ENCODE measurements at places on chromosomes 6 and 20.

DNA sequence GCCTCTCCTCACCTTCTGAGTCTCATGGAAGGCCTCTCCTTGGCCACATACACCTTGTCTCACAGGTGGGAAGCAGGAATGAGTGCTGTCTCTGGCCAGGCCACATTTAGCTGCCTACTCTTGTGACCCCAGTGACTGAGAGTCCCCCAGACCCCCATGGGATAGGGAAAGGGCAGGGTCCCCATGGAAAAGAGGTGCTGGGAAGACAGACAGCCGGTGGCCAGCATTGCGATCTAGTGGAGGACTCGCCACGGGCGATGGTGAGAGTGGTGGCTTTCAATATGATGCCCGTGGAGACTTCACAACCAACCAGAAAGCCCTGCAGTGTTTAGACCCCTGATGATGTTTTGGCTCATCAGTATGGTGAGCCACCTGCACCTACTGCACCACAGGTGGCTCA lies 19.8 kb downstream of the MANBAL start:
- no peak for DNase-seq

DNA sequence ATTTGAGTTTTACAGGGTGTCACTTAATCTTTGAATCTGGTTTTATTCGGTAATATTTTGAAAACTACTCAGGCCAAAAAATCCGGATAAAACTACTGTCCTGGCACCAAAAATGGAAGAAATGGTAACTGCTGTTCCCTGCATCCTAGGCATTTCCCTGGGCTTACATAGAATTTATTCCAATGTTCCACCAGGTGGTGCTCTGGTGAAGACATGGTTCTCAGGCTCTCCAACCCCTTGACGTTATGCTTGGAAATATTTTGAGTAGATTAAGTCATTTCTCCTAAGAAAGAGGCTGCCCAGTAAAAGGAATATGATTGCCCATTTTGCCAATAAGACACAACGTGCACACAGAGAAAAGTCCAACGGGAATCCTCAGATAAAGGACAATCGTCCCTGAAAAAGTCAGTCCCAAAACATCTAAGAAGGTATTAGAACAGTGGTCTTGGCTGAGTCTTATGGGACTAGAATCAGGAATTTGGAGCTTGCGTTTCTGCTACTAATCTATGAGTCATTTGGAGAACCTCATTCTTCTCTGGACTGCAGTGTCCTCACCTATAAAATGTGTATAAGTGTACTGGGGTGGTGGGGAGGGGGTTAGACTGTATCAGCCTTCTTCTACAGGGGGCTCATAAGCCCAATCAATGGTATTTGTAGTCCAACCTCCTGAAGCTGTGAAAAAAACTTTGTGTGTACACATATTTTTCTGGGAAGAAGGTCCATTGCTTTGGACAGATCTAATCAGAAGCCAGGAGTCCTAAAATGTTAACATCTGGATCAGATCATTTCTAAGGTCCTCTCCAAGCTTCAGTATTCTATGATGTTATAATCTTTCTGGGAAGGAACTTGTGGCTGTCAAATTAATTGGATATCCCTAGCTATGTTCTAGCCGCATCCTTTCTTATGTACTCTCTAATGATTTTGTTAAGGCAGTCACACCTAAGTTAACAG lies 131.0 kb upstream of the BMP2 start:
- DNase-seq = no peak

- no peak for DNase-seq
These were observed 140.3 kb downstream of the TBX18 start for GRCh38 chr6:84623956-84624680.

- DNase-seq = no peak
These were observed 128.9 kb upstream of the ZNF184 start for GRCh38 chr6:27601668-27602254.

- DNase-seq = no peak
These were observed 131.8 kb downstream of the SLC23A2 start for GRCh38 chr20:4869290-4870193.

DNA sequence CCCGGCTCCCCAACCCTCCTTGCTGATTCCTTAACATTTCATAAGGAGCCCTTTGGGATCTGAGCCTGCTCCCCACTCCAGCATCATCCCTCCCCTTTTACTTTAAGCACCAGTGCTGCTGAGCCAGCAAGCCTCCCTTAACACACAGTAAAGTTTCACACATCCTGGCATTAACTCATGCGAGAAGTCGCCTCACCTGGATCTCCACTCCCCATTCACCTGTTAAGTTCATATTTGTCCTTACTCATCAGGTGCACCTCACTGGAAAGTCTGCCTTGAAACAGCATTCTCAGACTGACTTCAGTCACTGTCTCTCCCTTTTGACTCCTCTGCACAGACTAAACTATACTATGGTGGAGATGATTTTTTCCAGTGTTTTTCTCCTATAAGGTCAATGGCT lies 47.8 kb upstream of the MAP7 start:
- no peak for DNase-seq

DNA sequence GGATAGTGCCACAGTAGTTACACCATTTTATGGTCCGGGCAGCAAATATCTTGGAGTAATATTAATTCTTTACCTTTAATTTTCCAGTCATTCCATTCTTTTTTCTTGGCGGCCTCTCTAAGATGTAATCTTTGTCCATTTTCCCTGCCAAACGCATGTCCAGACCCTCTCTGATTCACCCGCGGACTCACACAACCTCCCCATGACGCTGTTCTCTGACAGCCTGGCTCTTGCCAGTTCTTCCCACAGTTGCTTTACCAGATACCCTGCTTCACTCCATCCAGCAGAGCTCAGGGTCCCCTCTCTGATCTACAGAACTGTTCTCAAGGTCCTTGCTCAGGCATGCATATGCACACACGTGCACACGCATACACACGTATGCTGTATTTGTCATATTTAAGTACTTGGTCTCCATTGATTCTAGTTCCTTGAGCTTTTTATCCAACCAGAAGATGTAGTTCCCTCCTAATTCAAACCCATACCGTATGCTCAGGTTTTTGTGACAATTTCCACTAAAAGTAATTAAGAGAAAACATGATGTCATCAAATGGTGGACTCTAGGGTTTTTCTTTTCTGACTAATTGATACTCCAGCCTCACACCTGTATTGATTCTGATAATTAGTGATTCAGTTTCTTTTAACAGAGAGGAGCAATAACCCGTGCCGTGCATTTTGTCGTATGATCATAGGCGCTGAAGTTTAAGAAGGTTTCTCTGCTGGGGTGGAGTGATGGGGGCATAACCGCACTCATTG lies 10.0 kb downstream of the BPHL start:
- no peak for DNase-seq

GRCh38 chr6:150290429-150290828 lies 78.4 kb upstream of the IYD start:
- DNase-seq = no peak

DNA sequence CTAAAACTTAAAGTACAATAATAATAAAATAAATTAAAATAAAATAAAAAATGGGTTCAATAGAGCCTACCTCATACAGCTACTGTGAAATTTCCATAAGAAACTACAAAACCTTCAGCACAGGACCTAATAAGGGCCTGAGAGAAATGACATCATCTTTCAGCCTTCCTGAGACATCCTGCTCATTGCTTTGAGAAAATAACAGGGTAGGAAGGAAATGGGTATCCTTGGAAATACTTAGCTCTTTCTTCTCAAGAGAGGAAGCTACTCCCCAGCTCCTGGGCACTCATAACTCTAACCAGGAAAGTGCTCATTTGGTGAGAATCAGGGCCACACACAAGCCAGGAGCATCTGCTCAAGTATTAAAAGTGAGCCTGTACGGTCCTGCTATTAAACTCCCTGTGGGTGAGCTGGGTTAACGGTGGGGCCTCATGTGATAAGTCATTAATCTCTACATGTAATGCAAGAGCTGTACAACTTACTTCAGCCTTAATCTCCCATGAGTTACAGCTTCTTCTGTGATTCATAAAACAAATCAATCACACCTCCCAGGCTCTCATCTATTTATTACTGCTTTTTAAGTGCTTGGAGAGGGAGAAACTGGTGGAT lies 141.4 kb downstream of the MAFB start:
- no peak for DNase-seq

DNA sequence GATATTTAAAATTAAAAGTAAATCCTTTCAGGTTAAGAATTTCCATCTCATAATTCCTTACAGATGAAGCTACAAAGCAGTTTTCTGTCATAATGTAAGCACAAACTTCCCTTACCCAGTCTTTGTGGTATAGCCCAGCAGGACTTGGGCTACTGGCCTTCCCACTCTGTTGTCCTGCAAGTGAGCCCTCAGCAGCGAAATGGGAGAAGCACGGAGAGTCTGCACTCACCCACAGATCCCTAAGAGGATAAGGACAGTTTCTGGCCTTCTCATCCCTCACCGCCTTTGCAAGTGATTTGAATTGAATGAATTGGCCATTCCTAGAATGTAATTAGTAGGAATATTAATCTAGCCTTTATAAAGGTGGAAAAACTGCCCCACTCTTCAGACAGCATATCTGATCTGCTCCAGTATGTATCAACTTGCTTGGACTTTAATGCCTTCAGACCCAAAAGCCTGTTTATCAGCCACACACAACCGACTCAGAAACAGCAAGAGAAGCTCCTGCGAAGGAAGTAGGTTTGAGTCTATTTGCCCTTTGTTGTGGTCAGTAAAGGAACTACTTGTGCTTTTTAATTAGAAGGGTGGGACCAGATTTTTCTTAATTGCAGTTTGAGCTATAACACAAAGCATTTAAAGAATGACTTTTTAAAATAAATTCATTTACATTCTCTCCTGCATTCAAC lies 29.9 kb upstream of the PRDM1 start:
- no peak for DNase-seq

DNA sequence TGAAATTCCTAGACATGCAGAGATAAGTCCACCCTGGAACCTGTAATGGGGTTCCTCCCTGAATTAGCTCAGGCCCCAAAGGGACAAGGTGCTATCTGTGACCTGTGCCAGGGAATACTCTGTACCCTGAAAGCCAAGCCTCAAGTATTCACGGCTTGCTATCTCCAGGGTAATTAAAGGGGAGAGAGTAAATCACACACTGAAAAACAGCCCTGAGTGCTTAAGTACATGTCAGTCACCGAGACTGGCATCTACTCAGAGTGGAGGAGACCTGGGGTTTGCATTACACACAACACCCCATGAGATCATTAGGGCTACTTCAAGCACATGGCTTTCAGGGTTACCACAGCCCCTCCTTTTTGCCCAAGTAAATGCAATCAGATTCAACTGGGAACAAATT lies 188.1 kb downstream of the CD83 start:
- DNase-seq = no peak

DNA sequence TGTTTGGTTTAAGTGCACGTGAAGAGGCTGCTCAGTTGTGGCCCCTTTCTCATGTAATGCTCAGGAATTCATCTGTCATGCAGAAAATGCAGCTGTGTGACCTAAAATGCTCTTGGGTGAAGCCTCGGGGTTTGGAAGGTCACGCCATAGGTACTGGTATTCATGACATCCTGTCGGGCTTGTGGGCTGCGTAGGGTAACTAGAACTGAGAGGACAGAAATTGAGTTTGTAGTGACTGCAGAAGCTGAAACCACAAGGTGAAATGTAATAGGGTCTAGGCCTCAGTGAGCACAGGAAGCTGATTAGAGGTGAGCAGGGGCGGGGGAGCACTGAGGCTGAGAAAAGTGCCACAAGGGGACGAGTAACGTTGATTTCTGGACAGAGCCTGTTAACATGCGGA lies 128.8 kb downstream of the SOBP start:
- DNase-seq = no peak

- DNase-seq = no peak
These were observed 86.8 kb upstream of the MPC1 start for GRCh38 chr6:166469426-166469961.

DNA sequence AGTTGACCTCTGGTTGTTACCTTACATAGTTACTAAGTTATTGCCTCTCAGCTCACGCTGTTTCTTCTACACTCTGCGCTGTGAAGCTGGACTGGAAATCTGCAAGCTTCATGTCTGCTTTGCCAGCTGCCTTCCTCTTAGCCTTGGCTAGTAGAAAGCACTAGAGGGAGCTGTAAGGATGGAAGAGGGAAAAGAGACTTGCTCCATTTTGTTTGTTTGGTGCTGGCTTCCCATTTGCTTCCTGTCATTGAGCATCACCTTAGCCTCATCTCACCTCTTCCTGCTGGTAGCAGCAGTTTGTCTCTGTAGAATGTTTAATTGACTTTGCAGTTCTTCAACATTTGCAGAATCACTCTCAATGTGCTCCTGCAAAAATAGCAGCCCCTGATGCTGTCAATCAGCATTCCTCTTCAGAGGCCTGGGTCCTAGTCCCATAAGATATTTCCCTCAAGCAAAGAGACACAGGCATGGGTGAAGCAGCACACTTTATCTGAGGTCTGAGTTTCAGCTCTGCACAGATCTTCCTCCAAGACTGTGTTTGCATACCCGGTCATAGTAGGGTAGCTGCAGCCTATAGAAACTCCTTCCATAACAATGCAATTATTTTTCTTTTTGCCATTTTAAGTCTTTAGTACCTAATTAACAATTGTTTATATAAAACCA lies 302.2 kb upstream of the EPHA7 start:
- DNase-seq = no peak

GRCh38 chr6:170067181-170067641 lies 223.7 kb downstream of the DLL1 start:
- no peak for DNase-seq

DNA sequence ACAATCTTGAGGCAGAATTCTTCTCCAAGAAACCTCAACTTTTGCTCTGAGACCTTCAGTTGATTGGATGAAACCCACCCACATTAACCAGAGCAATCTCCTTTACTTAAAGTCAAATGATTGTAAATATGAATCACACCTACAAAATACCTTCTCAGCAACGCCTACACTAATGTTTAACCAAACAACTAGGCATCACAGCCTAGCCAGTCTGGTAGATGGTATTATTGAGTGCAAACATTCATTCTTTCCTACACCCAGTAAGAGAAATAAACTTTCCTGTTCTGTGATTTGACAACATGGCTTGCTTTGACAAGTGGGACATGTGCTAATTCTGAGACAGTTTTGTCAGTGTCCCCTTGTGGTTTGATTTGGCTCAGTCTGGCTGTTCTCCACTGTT lies 252.2 kb downstream of the HACE1 start:
- no peak for DNase-seq

DNA sequence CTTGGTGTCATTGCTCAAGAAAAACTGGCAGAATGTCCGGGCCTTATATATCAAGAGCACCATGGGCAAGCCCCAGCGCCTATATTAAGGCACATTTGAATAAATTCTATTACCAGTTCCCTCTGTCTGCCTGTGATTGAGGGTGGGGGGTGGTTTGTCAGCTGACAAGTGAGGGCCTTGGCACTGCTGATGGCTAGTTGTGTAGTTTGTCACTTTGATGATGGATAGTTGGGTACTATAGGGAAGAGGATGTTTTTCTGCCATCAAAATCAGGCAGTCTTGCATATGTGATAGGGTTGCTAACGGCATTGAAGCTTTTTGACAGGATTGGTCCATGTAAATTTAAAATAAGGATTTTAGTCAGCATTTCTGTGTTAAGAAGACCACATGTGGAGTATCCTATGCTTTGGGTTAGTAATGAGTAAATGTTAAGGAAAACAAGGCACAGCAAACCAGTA lies 2.5 kb downstream of the RPL10A start:
- no peak for DNase-seq

DNA sequence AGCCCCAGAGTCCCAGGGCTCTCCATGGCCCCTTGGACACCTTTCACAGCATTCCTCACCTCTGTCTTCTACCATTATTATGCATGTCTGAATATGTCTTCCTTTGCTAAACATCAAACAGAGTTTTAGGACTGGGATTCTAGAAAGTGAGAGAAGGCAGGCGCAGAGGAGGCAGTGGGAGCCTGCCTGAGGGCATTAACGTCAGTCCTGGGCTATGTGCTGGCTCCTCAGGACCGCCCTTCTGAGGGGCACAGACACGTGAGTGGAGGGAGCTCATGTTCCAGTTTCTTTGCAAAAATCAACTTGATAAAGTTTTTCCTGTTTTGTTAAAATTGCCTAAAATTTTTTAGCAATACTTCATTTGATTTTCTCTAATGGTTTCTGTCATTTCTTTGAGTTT lies 38.0 kb downstream of the C6orf15 start:
- DNase-seq = no peak
